ENCODE measurements at places on chromosomes 6 and 20. TPM values are rescaled to one million over a fixed set of nuclear protein-coding genes. Genes with fewer than 3 reads are reported as not detected.

Gene SNPH
- total RNA-seq = 3.4 TPM

Gene ELOVL2
- 2.9 TPM for total RNA-seq

Gene C20orf144
- total RNA-seq = not detected

Gene NELFE
- 38.9 TPM for total RNA-seq

Gene EEF1A2
- total RNA-seq = 21.0 TPM

Gene HLA-DRB1
- 20.5 TPM for total RNA-seq

Gene PHF20
- 25.1 TPM for total RNA-seq

Gene ANKEF1
- total RNA-seq = 5.9 TPM

- DNase-seq = no peak
These were observed 6.2 kb downstream of the CSTL1 start for GRCh38 chr20:23445596-23446217.

DNA sequence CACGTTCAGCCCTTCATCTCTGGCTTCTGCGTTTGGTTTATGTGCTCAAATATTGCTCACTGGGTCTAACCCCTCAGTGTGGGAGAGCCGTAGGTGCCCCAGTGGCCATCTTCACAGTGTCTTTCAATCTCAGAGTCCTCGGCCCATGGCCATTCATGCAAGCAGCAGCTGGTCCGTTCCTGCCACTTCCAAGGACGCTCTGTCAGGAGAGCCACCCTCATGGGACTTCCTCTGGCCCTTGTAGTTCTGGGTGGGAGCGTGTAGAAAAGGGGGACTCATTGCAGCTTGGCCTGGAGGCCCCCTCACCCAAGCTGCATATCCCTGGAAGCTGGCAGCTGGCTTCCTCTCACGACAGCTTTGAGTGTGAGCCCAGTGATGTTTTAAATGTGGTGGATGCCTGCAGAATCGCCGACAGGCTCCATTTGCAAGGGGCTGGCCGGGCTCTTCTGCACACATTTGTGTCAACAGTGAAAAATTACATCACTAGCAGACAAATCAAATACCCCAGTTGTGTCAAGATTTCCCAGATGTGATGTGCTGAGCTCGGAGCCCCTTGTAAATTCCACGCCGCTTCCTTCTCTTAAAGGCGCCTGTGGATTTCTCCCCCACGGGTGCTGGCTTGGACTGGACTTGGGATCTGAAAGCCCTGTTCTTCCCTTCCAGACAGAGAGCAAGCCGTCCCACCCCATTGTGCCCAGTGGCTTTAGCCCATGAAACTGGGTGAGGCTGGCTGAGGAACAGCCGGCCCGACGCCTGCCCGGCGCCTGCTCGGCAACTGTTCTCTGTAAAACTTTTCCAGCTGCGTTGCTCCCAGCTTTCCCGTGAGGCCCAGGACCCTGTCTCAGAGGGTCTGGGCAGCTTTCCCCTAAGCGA lies 360.1 kb downstream of the TAF4 start:
- DNase-seq = no peak

- DNase-seq = no peak
These were observed 216.2 kb downstream of the RFPL4B start for GRCh38 chr6:112563368-112563767.

- DNase-seq = peak; percentile 59
These were observed 100.1 kb downstream of the ARID1B start for GRCh38 chr6:156877126-156877863.
